ENCODE measurements at places on chromosomes 2 and 18.

DNA sequence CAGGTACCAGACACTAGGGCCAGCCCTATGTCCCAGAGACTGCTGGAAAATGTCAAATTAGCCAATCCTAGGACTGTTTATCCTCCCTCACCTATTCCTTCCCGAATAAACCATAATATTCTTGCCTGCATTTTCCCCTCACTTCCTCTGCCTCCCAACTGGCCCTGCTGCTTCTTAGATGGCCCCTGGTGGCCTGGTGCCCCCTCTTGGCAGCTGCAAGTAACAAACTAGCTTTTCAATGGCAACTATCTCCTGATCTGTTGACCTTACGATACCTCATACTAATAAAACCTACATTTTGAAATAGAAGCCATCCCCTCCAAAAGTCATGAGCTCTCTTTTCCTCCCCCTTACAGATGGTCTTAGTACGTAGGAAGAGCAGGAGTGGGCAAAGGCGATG, 132.0 kb downstream of the ALPK2 start:
- no peak for DNase-seq

- no peak for DNase-seq
Observed at GRCh38 chr18:35171315-35171987, 69.4 kb upstream of the ZNF397 start.

DNA sequence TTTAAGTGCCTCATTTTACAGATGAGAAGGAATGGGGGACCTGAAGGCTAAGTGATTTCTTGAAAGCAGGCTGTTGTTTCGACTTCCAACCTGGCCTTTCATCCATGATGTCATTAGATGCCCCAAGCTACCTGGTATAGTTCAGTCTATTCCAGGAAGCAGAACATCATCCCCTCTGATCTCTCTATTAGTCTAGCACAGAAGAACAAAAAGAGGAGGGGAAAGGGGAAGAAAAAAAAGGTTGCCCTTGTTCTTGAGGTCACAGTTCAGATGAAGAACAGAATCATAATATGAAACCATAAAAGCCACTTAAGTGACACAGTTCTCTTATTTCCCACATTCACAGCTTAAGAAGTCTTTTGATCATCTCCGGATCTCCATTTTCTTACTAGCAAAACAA, 386.2 kb upstream of the HNRNPA3 start:
- no peak for DNase-seq

- DNase-seq, result no peak
Observed at GRCh38 chr2:163675388-163675787, 60.4 kb downstream of the FIGN start.

DNA sequence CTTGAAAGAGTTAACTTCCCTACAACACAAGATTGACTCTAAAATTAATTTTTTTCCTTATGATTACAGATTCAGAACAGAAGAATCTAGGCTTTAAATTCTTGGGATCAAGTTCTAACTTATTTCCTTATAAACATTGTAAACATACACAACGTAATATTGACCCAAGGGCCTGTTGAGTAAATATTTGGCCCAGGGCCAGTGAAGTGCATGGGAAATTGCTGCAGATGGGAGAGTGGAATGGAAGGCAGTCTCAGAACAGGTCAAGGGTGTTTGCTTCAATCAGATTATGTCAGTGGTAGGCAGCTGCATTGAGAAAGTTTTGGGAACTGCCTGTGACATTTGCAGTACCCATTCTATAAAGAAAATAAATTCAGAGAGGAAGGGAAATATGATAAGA, 137.6 kb downstream of the MYO1B start:
- DNase-seq, result no peak

DNA sequence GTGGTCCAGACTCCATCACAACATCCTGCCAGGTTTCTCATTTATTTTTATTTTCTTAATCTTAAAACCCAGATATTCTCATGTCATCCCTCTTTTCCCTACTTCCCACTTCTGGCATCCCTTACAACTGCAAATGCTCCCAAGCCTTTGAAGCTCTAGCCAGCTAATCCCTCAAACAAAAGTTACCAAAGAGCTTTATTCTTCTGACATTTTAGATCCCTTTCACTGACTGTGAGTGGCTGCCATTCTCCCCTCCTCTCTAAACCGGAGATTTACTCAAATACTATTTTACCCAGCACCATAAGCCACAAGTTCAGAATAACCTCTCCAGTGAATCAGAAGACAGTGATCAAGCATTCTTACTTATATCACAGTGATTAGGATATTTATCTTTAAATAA, 569.0 kb upstream of the SYT4 start:
- no peak for DNase-seq

DNA sequence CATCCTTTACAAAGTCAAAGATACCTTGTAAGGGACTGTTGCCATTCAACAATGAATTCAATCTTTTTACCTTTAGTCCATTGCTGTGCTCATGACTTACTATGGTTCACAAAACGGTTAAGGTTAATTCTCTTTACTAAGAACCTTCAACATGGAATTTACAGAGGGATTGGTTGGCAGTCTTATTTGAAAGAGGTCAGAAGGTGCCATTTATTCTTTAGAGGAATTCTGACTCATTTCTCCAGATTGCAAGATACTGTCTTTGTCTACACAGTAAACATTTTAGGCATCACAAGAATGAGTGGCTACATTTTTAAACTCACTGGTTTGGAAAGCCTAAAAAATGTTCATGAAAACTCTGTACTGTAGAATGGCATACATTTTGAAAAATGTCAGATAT, 17.4 kb downstream of the KCNH7 start:
- DNase-seq, result no peak
